T-helper 2 cell treated with Interferon-gamma antibody and Interleukin-4, amounts not matched to agents 100 ng/mL and 5 ng/mL, for 36 hours (primary cell): ENCODE measurements at places on chromosomes 2 and 18. TPM values are rescaled to one million over a fixed set of nuclear protein-coding genes. Genes with fewer than 3 reads are reported as not detected.

Gene GALR1
- total RNA-seq: not detected in 2 replicates

Gene ILKAP
- total RNA-seq: 70.1 and 71.4 TPM in 2 replicates

Gene UGT1A8
- total RNA-seq: not detected in 2 replicates

Gene KCNE4
- not detected in 2 replicates for total RNA-seq

Gene BCL11A
- total RNA-seq: 0.05 TPM in 1 of 2 replicates, not detected in the other

Gene CDCA7
- 116 TPM in 2 replicates for total RNA-seq

Gene REG3G
- total RNA-seq: not detected in 2 replicates

Gene IL18R1
- total RNA-seq: 21.3 and 24.3 TPM in 2 replicates
